ENCODE measurements at places on chromosomes 5 and 9. TPM values are rescaled to one million over a fixed set of nuclear protein-coding genes. Genes with fewer than 3 reads are reported as not detected.

The PROB1 gene
- total RNA-seq = 0.73 TPM

The PAM gene
- 322 TPM for total RNA-seq

The SPINK14 gene
- total RNA-seq = not detected

The SPATA31E1 gene
- not detected for total RNA-seq

The CDC25C gene
- total RNA-seq = 4.1 TPM

GRCh38 chr5:172788771-172789686 lies 18.0 kb upstream of the DUSP1 start:
- peak; percentile 76 for DNase-seq

DNA sequence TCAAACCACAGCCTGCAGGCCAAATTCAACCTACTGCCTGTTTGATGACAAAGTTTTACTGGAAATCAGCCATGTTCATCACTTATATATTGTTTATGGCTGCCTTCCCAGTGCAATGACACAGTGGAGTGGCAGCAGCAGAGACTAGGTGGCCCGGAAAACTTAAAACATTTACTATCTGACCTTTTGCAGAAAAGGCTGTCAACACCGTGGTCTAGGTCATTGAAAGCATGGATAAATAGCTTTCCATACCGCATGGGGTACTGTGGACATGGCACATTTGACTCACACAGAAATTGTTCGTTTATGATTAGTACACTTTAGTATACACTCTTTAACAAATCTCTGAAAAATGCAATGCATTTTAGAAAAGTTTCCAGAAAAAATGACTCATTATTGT lies 298.3 kb upstream of the EFNA5 start:
- DNase-seq = no peak

GRCh38 chr9:133583586-133583985 lies 25.6 kb downstream of the FAM163B start:
- no peak for DNase-seq

DNA sequence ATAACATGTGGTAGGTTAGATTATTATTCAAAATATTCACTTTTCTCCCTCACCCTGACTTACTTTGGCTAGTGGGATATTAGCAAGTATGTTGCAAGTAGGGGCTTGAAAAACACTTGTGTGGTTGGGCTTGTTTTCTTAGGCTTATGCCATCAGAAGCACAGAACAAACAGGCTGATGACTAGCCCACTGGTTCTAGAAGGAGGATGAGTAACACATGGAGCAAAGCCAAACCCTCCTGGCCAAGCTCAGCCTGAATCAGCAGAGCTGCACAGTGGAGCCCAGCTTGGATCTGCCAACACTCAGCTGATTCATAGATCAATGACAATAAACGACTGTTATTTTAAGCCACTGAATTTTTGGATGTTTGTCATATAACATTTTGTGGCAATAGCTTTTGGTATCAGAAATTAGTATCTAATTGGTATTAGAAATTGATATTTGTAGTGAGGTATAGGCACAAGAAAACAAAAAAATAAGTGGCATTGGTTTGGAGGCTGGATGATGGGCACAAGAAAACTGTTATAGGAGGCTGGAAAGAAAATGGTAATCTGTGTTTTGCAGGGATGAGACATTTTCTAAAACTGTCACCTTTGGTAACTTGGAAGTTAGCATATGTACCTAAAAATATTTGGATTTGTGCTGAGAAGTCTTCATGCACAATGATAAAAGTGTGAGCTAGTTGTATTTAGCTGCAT lies 46.1 kb upstream of the ZBED3 start:
- peak; percentile 32 for DNase-seq

DNA sequence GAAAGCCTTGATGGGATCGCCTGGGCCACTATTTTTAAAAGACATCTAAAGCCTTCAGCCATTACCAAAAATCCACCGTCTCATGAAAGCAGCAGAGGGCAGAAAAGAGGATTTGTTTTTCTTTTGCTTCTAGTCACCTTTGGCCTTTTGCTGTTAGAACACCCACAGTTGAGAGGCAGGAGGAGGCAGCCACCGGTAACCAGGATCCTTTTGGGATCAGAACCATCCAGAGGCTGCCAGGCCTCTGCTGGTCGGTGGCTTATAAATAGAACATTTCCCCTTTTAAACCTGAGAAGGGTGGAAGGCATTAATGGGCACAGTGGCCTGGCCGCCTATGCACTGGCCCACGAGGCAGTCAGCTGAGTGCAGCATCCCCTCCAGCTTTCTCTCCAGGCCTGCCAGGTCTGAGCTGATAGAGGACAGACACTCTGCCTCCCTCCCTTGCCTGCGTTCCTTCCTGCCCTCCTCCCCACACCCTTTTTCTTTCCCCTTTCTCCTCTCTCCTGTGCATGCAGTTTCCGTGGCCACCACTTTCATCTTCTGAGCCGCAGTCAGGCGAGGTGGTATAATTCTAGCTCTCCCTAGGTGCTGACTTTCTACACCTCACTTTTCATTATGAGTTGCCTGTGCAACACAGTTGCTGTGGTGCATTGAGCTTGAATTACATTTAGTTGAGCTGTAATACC lies 253.4 kb downstream of the ARHGAP26 start:
- DNase-seq = peak; percentile 41

DNA sequence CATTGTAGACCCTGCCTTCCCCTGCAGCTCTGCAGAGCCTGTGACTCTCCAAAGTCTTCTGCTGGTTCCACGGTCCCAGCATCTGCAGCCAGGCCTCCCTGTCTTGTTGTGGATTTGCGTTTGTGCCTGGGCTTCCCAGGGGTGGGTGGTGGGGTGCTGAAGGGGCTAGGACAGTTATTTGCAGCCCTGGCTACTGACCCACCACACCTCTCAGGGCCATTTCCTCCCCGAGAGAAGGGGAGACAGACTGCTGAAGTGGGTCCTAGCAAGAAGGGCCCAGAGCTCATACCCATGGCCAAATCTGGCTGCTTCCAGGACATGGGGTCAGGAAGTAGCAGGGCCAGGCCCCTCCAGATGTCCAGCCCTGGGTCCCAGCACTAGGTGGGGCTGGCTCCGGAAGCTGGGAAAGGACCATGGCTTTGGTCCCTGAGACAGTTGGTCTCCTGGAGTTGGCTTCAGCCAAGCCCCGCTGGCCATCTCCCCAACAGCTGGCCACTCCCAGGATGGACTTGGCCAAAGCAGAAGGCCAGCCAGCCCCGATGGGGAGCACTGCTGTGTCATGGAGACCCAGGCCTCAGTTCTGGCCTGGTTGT lies 26.3 kb downstream of the GSN start:
- no peak for DNase-seq

GRCh38 chr5:64003966-64004365 lies 41.7 kb upstream of the HTR1A start:
- no peak for DNase-seq

DNA sequence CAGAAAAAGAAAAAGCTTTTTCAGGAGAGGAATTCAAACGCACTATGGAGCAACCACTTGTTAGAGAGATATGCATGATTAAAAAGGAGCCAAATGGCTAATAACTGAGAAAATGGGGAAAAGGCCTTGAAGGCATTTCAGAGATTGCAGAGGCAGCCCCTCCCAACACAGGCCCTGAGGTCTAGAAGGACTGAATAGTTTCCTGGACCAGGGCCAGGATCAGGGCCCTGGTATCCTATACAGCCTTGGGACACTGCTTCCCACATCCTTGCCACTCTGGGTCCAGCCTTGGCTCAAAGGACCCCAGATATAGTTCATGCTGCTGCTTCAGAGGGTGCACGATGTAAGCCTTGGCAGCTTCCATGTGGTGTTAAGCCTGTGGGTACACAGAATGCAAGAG lies 20.7 kb upstream of the FEM1C start:
- no peak for DNase-seq

- no peak for DNase-seq
Observed at GRCh38 chr9:135147474-135147805, 60.0 kb downstream of the OLFM1 start.

Measured in stomach (tissue), 19 donors.